ENCODE measurements at places on chromosomes 7 and 10.

DNA sequence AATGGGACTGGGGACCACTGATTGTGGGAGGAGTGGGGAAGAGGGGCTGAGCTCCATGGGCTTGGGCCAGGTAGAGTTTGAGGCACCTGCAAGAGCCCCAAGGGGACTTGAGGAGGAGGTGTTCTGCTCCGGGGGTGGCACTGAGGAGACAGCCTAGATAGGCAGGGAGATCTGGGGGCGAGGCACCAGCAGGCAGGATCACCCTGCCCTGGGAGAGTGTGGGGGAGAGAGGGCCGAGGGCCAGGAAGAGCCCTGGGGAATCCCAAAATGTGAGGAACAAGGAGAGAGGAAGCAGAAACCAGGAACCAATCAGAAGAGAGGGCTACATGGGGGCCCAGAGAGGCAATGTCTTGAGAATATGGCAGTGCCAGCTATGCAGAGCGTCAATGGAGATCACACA, 34.6 kb downstream of the LEP start:
- no peak for DNase-seq

GRCh38 chr7:96870185-96870584, 135.2 kb upstream of the DLX6 start:
- DNase-seq, result no peak

DNA sequence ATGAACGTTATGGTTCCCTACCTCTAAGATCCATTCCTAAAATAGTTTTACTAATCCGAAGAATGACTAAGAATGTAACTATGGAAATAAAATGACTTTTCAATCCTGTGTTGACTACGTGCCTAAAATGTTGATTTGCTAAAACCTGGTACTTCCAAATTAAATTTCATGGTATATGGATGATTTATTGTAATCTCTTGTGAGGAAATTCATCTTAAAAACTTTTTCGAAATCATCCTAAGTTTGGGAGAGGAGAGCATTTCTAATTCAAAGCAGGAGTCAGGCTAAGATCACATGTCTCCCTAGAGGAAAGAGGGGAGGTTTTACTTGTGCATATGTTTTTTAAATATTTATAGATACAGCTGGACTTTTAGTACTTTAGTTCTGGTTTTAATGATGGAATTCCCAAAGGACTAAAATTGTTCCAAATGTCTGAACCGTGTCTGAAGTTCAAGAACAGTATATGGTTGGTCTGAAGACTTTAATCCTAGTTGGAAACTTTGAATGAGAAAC, 483.9 kb downstream of the AUTS2 start:
- DNase-seq, result no peak

- no peak for DNase-seq
These were observed 242.2 kb downstream of the HGF start for GRCh38 chr7:81527651-81528050.

GRCh38 chr10:44714451-44714850, 196.7 kb upstream of the TMEM72 start:
- no peak for DNase-seq

- no peak for DNase-seq
These were observed 1.6 kb downstream of the CHN2 start for GRCh38 chr7:29196191-29196590.

DNA sequence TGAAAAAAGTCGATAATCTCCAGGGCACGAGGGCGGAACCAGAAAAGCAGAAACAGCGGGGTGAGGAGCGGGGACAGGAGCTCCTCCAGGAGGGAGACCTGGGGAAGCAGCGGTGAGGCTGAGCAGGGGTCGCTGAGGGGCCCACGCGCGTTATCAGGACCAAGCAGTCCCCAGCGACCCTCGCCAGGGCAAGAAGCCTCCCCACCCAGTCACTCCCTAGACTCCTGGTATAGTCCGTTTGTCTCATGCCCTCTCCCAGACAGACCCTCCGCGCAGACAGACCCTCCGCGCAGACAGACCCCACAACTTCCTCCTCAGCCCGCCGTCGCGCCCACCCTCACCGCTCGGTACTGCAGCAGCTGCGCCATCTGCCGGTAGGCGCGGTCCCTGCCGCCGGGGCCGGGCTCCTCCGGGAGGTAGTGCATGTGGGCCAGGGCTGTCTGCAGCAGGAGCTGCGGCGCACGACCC, 6.3 kb downstream of the ATG9B start:
- DNase-seq, result peak; percentile 91

DNA sequence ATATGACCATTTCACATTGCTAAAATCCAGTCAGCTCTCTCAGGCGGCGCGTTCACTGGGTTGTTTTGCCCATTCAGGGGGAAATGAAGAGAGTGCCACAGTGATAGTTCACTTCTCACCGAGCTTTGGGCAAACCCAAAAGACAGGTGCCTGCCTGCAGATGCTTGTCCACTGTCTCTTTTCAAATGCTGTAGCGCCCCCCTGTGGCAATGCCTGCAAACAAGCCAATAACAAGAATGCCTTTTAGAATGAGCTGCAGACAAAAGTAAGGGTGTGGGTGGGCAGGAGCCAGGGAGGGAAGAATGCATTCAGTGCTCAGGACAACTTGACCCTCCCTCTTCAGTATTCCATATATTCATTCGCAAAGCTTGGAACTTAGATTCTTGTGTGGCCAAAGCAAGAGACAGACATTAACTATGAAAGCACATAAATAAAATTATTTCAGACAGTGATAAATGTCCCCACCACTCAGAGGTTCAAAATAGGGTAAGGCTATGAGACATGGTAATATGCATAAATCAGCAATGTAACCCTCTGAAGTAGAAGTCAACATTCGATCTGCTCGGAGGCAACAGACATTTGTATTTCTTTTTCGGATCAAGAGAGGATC, 86.9 kb downstream of the JAZF1 start:
- DNase-seq, result peak; percentile 96

- DNase-seq, result no peak
These were observed 123.0 kb upstream of the TNS3 start for GRCh38 chr7:47704936-47705335.

GRCh38 chr7:74284781-74285259, 4.4 kb upstream of the CLIP2 start:
- DNase-seq, result peak; percentile 47

DNA sequence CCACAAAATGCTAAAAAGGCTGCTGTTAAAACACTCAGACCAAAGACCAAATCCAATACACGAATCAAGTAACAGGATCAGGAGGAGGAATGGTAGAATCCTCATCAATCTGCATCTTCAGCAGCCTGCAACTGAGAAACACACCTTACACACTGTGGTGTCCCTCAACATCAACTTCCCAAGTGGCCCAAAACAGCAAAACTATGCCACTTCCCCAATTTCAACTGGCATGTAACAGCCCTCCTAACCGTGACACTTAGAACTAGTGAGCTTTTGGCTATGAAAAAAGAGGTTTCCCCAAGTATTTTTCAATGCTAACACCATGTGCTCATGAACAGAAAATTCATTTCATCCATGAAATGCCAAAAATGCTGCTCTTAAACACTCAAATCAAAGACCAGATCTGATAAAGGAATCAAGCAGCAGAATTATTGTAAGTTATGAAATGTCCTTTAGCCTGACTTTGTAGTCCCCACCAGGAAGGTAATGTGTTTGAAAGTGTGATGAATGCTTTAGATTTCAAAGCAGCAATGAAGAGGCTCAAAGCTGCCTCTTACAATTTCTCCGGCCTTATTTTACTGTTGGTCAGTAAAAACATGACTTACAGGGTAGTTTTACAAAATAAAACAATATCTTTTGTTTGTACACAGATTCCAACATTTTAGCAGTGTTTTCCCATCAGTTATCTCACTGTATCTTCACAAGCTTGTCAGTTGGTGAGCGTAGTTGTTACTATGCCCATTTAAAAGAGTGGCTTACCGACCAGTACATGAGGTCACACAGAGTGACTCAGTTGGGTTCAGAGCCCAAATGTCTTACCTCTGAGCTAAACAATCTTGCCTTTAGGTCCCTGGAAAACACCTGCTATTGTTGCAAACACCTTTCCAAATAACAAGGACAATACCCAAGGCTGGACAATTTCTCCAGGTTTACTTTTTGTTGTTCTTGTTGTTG, 65.7 kb upstream of the ASAH2 start:
- DNase-seq, result no peak

DNA sequence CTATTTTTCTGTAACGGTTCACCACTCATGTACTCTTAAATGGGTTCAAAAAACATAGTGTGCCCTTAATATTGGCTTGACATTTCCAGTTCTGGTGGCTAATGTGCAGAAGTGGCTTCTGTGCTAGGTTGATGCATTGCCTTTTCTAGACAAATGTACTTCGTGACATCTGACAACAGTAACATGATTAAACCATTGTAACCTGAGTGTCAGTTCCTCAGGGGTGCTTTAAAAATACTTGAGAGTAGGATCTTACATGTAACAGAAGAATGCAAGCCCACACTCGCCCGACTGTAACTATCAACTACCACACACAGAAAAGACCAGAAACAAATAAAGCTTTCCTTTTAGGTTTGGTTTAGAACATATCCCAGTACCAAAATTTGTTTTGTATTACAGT, 393.4 kb upstream of the NFE2L3 start:
- no peak for DNase-seq

- no peak for DNase-seq
These were observed 227.4 kb downstream of the PARD3 start for GRCh38 chr10:34587680-34588019.

DNA sequence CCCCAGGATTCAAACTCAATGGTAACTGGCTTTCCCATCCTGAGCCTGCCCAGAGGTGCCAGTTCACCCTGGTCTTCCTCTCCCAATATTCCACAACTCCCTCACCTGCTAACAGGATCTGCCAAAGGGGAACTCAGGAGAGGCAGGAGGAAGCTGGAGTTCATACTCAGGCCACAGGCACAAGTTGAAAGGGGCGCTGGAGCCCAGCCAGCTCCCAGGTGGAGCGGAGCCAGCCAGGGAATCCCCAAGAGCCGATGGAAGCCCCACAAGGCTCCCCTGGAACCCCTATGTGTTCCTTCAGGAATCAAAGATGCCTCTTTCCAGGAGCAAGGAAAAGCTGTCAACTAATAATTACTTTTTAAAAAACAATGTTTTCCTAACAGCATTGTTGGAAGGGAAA, 63.5 kb downstream of the SH3PXD2A start:
- DNase-seq, result no peak

GRCh38 chr10:78712147-78712546, 356.6 kb upstream of the ZMIZ1 start:
- DNase-seq, result peak; percentile 11

- no peak for DNase-seq
These were observed 2.4 kb upstream of the PSMG3 start for GRCh38 chr7:1572111-1572822.

DNA sequence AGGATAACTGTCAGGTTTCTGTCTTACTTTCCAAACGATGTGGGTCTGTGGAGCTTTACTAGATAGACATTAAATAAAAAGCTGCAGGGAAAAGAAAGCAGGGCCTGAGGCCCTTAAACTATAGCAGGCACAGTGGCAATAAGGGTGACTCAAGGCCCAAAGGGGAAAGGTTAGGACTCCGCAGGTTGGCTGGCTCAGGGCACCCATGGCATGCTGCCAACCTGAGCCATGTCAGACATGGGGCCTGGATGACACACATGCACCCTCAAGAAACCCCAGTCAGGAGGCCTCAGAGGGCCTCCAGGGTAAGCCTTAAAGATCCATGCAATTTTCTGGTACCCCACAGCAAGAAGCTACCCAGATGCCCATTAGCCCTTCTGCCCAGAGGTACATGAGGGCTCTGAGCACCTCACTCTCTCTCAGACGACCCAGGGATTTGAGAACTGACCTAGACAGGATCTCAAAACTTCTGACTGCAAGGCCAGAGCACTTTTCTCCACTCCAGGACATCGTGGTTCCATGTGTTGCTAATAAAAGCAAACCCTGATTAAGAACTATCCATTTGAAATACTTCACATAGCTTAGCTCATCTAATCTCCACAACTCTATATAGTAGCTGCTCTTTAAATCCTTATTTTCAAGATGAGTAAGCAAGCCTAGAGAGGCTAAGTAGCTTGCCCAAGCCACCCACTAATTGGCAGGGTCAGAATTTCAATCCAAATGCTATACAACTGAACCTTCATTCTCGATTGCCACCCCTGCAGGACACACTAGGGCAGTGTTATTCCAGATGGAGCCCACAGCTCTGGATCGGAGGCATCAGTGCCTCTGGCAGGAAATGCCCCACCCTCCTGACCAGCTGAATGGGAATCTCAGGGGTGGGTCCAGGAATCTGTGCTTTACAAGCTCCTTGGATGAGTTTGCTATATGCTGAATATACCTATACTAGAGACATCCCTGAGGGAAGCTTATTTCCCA, 132.5 kb upstream of the EFCAB10 start:
- DNase-seq, result no peak

- DNase-seq, result no peak
These were observed 44.2 kb downstream of the JMJD1C start for GRCh38 chr10:63421591-63421990.

DNA sequence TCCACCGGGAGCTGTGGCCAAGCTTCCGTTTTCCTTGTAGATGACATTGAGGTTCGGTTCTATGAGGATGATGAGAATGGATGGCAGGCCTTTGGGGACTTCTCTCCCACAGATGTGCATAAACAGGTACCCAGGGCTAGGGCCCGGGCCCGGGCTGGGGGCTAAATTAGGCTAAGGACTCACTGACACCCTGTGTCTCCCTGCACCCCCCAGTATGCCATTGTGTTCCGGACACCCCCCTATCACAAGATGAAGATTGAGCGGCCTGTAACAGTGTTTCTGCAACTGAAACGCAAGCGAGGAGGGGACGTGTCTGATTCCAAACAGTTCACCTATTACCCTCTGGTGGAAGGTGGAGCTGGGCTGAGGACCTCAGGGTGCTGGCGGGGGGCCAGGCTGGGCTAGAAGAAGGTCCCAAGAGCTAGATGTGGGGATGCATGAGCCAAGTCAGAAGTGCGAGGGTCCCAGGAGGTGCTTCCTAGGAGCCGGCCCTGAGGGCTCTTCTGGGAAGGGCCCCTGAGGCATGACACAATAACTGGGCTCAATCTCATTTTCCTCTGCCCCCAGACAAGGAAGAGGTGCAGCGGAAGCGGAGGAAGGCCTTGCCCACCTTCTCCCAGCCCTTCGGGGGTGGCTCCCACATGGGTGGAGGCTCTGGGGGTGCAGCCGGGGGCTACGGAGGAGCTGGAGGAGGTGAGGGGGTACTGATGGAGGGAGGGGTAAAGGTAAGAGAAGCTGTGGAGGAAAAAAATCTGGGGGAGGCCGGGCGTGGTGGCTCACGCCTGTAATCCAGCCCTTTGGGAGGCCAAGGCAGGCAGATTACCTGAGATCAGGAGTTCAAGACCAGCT, 2.9 kb downstream of the NFKB2 start:
- no peak for DNase-seq

DNA sequence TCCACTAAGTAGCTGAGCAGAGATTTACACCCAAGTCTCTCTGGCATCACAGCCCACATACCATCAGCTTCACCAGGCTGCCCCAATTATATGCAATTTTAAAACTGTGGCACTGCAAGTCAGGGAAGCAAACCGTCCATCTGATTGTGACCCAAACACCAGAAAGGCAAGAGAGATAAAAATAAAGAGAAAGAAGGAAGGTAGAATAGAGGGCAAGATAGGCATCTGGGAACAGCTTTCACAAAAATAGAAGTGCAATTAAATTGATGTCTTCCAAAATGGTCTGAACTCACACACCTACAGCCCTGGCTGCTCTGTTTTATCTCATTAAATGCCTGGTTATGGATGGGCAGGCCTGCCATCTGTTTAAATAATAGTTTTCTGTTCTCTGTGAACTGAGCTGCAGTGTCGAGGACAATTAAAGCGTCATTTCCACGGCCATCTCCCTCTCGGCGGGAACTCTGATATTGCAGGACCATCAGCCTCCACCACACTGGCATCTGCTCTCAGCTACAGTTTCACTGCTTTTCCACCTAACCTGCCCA, 509.1 kb downstream of the INHBA start:
- no peak for DNase-seq

- no peak for DNase-seq
These were observed 475.0 kb upstream of the ADARB2 start for GRCh38 chr10:2212244-2212834.
